A549 treated with dexamethasone at 1 μM for 4 hours (cell line): ENCODE measurements at places on chromosomes 7 and 10. TPM values are rescaled to one million over a fixed set of nuclear protein-coding genes. Genes with fewer than 3 reads are reported as not detected.

Gene DPP6
- total RNA-seq, result not detected in 5 replicates

Gene LIPF
- total RNA-seq, result not detected in 5 replicates

Gene PSAP
- 736 to 885 TPM (median 809 TPM) in 5 replicates for total RNA-seq

Gene CLCN1
- 0.03 to 0.06 TPM (median 0.05 TPM) in 3 of 5 replicates, not detected in the others for total RNA-seq

Gene PTPRZ1
- total RNA-seq, result not detected in 5 replicates

Gene SPDYE8
- not detected in 5 replicates for total RNA-seq

Gene IDI2
- 0.07 TPM in 1 of 5 replicates, not detected in the others for total RNA-seq

Gene IKZF1
- not detected in 5 replicates for total RNA-seq

Gene TMEM140
- total RNA-seq, result 0.64 to 1.3 TPM (median 1.1 TPM) in 5 replicates

Gene PLAU
- 79.7 to 99.9 TPM (median 88.7 TPM) in 5 replicates for total RNA-seq

Gene BMPER
- total RNA-seq, result 4.2 to 6.8 TPM (median 4.6 TPM) in 5 replicates

Gene SFMBT2
- total RNA-seq, result 5.4 to 8.8 TPM (median 7.8 TPM) in 5 replicates

Gene SLC26A5
- total RNA-seq, result not detected in 5 replicates

Gene INA
- total RNA-seq, result 15.0 to 25.3 TPM (median 19.0 TPM) in 5 replicates

Gene SYCE1
- total RNA-seq, result not detected in 5 replicates

Gene NEURL1
- 0.55 to 0.88 TPM (median 0.73 TPM) in 5 replicates for total RNA-seq

Gene SORCS1
- not detected in 5 replicates for total RNA-seq

Gene NPY4R2
- total RNA-seq, result 11.5 to 36.0 TPM (median 30.6 TPM) in 5 replicates

Gene SPDYE9
- total RNA-seq, result not detected in 5 replicates

Gene STK32C
- total RNA-seq, result 31.1 to 44.7 TPM (median 42.2 TPM) in 5 replicates

Gene CFAP69
- 1.2 to 2.3 TPM (median 2.0 TPM) in 5 replicates for total RNA-seq

Gene NUTM2A
- 0.04 to 0.15 TPM (median 0.08 TPM) in 4 of 5 replicates, not detected in the other for total RNA-seq

Gene HMX2
- total RNA-seq, result 0.07 to 0.11 TPM (median 0.08 TPM) in 3 of 5 replicates, not detected in the others

Gene CDNF
- 0.86 to 2.1 TPM (median 1.3 TPM) in 5 replicates for total RNA-seq

Gene SLC26A3
- total RNA-seq, result 0.07 TPM in 1 of 5 replicates, not detected in the others

Gene PRKCQ
- total RNA-seq, result 3.9 to 4.5 TPM (median 4.2 TPM) in 5 replicates

Gene VSTM4
- total RNA-seq, result 0.24 to 0.42 TPM (median 0.35 TPM) in 5 replicates

Gene CLRN3
- 0.07 TPM in 1 of 5 replicates, not detected in the others for total RNA-seq

Gene HUS1
- total RNA-seq, result 14.1 to 22.1 TPM (median 18.3 TPM) in 5 replicates

Gene PTN
- not detected in 5 replicates for total RNA-seq

Gene FLNC
- total RNA-seq, result 2.9 to 6.0 TPM (median 3.9 TPM) in 5 replicates

Gene NKX1-2
- 0.02 to 0.08 TPM (median 0.05 TPM) in 4 of 5 replicates, not detected in the other for total RNA-seq

Gene SCIN
- total RNA-seq, result 0.19 to 0.36 TPM (median 0.32 TPM) in 5 replicates

Gene CCSER2
- 9.1 to 15.3 TPM (median 13.8 TPM) in 5 replicates for total RNA-seq

Gene TBC1D12
- total RNA-seq, result 5.4 to 6.3 TPM (median 6.3 TPM) in 5 replicates

Gene ANKRD1
- total RNA-seq, result 35.0 to 54.9 TPM (median 47.3 TPM) in 5 replicates

Gene DLX5
- total RNA-seq, result 0.08 TPM in 2 of 5 replicates, not detected in the others

Gene CEP55
- total RNA-seq, result 61.0 to 73.3 TPM (median 70.6 TPM) in 5 replicates

Gene GNAI1
- total RNA-seq, result 25.4 to 32.8 TPM (median 27.2 TPM) in 5 replicates

Gene PLEKHS1
- total RNA-seq, result 0.03 to 0.05 TPM (median 0.04 TPM) in 4 of 5 replicates, not detected in the other

Gene RNF32
- total RNA-seq, result 0.70 to 2.1 TPM (median 1.5 TPM) in 5 replicates

Gene FEZF1
- total RNA-seq, result not detected in 5 replicates

Gene TMEM176A
- total RNA-seq, result 0.09 TPM in 1 of 5 replicates, not detected in the others

Gene C7orf25
- 1.5 to 2.7 TPM (median 2.3 TPM) in 5 replicates for total RNA-seq

Gene EFCAB10
- 2.4 to 3.4 TPM (median 2.8 TPM) in 5 replicates for total RNA-seq

Gene DPYSL4
- 14.0 to 20.2 TPM (median 19.3 TPM) in 5 replicates for total RNA-seq

Gene RASA4B
- total RNA-seq, result 0.70 to 2.3 TPM (median 2.0 TPM) in 5 replicates

Gene C7orf57
- 0.27 to 0.35 TPM (median 0.27 TPM) in 5 replicates for total RNA-seq
